ENCODE measurements at places on chromosomes 13 and 19. TPM values are rescaled to one million over a fixed set of nuclear protein-coding genes. Genes with fewer than 3 reads are reported as not detected.
A peak's percentile ranks its signal among the peaks of the same experiment; 100 is the strongest.

Gene NLRP4
- not detected for total RNA-seq

GRCh38 chr13:25371875-25372283 lies at the start of gene ATP8A2:
TSS of gene ATP8A2 (plus strand) at chr13:25371974. CDS start at chr13:25372213, 239 bp downstream.
- DNase-seq, result peak; percentile 5

DNA sequence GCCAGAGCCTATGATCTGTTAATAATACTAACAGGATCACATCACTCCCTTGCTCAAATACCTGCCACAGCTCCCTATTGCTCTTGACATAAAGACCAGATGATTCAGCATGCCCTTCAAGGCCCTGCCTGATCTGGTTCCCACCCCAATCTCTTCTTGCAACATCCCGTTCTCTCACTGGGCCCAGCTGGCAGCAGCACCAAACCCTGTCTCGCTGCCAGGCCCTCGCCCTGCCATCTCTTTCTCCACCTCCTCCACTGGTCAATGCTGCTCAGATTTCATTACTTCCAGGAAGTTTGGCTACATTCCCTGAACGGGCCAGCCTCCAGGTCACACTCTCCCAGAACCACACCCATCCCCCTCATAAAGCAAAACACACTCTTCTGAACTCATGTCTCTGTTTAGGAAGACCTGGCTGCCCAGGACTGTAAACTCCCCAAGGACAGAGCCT lies 8.6 kb upstream of the BCAT2 start:
- peak; percentile 70 for DNase-seq

DNA sequence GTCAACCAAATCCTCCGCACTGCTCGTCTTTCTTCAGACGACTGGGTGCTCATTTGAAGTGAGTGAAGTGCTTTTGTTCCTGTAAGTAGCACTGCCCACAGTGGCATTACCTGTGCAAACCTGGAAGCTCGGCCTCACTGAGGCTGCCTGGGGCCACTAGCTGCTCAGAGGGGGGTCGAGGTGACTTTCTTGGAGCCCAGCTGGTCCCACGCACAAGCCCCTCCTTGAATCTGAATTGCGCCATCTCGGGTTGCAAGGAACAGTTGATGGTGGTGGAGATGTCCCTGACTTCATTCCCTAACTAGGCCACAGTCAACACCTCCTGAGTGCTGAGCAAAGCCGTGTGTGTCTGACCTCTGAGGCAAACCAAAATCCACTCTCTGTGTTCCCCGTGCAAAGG lies 79.3 kb upstream of the GPR183 start:
- no peak for DNase-seq

DNA sequence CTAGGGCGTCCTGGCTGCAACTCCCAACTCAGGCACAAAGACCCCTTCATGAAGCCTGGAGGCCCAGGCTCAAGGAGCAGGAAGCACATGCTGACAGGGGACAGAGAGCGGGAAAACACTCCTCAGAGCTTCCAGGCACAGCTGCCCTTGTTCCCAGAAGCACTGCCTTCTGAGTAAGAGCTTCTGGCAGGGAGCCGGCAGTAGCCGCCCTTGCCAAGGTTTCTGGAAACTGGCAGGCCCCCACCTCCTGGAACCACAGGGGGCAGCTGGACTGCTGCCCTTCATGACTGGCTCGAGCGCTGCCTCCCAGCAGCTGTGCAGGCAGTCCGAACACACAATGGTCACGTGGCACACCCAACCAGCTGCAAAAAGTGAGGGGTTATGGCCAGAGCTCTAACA lies 33.6 kb upstream of the EPHX3 start:
- peak; percentile 99 for DNase-seq

Gene SH2D3A
- total RNA-seq, result not detected

GRCh38 chr13:65940720-65941119 lies 1289.4 kb downstream of the PCDH9 start:
- DNase-seq, result no peak

- DNase-seq, result no peak
Measured at GRCh38 chr13:28717170-28717569, 1.6 kb downstream of the SLC46A3 start.

All from fibroblast of lung (primary cell).